ENCODE measurements at places on chromosomes 1 and 21.

- DNase-seq: no peak
Measured at GRCh38 chr1:203926025-203926540, 64.7 kb downstream of the SNRPE start.

DNA sequence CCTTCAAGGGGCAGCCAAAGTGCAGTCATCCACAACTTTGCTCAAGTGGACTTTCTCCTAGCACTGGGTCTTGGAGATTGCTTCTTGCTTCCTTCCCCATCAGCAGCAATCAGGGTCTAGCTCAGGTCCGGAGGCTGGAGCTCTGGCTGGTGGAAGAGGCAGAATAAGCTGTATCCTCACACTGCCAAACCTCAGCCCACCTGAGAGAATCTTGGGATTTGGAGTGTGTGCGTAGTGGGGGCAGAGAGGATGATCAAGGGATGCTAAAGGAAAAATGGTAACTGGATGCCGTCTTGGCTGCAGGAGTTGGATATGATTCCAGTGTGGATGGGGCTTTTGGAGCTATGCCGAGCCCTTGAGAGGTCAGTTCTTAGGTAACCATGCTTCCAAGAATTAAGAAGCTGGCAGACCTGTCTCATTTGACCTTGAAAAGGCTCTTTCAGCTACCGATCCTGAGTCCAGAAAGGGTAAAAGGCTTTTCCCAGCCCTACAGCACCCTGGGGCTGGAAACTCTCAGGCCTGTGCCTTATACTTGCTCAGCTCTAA is 4.5 kb upstream of the NFASC start:
- DNase-seq: no peak

DNA sequence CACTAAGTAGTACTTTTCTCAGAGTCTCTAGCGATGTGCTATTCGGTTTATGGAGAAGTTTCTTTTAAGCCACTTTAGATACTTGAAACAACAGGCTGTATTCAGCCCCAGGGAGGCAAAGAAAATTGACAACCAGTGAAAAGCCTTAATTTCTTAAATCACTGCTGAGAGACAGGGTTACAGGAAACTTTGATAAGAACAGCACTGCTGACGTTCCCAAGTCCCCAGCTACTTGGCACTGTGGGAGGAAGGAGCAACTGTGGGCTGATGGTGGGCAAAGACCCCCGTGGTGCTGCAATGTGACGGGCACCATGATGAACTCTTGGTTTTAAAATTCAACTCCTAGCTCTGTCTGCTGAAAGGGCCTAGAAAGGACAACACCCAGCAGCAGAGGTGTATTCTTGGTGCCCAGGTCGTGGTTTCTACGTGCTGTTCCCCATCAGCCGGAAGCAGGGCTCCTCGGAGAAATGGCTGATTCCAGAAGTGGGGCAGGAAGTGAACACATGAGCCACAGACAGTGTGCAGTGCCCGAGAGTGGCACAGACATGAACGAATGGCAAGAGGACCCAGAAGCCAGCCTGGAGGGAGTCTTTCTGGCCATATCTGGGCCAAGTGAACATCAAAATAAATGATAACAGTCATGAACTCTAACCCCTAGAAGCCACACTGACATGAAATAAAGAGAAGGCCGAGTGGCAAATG is 5.3 kb downstream of the PTTG1IP start:
- DNase-seq: no peak

DNA sequence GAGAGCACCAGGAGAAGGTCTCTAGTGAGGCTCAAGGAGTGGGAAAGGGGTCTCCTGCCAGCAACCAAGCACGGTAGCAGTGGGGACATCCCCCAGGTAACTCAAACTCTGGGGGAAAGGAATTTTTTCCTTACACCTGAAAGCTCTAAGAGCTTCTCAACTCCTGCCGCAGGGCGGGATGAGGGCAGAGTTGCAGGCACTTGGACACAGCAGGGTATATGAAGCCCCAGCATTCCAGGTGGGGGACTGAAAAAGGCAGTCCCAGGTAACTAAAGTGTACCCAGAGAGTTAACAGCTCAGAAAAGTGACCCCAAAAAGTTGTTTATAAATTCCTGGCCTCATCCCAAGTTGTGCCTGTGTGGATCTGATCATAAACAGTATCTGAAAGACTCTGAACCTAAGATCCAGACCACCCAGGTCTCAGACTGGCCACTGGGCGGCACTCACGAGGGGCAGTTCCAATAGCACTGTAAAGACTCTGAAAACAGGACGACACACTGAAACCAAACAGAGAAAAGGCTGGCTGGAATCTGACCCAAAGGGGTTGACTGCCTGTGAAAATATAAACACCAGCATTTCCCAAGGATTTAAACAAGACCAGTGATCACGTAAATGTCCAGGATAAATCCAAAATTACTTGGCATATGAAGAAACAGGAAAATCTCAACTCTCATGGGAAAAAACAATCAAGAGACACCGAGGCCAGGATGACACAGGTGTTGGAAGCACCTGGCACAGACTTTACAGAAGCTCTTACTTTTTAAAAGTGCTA is 47.5 kb downstream of the HSF2BP start:
- no peak for DNase-seq

GRCh38 chr21:15023776-15024175 is 41.0 kb downstream of the NRIP1 start:
- no peak for DNase-seq

DNA sequence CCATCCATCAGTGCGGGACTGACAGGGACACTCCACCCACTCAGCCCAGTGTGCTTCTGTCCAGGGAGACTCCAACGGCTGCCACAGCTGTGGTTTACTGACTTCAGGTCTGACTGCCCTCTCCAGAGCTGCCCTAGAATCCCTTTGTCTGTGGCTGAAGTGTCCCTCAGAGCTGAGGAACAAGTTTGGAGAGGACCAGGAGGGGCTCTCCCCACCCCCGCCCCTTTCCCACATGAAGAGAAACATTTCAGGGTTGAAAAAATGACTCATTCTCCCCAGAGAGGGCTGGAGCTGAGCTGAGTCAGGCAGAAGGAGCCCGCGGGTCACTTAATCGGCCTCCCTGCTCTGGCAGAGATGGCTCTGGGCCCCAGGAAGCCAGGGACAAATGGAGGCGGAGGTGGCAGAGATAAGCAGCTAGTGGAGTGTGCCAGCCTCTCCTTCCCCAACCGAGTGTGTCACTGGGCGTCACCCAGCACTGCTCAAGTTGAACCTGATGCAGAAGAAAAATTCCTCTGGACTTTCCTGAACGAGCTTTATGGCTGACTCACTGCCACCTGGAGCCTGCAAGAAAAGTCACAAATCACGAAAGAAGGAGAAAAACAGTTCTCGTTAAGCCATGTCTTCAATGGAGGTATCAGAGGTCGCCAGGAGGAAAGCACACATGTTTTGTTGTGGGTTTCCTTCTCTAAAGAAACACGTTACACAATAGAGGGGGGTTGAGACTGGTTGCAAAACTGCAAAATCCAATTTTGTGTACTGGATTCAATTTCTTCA is 34.3 kb upstream of the ECE1 start:
- DNase-seq: peak; percentile 61

DNA sequence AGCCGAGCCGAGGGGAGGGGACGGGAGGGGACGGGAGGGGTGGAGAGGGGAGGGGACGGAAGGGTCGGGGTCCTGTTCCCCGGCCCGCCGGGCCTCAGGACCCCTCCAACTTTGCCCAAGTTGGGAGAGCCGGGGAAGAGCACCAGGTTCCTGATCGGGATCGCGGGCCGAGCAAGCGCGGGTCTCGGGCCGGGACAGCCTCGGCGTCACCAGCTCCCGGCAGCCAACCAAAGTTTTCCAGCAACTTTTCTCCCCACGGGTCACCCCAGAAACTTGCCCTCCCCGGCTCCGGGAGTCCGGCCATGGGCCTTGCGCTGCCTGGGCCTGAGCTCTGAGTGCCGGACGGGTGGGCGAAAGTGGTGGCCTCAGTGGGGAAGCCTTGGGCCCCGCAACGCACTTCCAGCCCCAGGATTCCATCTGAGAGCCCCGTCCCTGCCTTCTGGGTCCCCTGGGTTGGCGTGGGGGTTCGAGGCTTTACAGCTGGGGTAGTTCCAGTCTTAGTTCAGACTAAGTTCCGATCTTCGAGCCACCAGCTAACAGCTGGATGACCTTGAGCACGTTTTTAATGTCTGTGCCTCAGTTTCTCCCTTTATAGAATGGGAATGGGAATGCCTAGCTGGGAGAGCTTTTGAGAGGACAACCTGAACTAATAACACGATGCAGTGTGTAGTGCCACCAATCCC is 458 bp downstream of the ZC3H12A start:
- DNase-seq: no peak

DNA sequence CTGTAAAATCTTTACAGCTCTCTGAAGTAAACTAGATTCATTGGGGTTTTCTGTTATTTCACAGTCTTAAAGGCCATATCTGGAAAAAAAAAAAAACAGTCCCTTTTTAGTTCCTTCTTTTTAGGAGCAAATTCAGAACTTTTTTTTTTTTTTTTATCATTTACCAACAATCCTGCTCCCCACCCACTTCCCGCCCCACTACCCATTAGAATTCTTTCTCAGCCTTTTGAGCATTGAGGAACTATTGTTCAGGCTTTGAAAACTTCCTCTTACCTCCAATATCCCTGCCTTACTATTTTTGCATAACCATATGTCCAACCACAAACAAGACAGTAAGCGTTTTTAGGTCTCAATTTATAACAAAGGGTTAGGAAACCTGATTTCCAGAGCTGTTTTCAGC is 330.1 kb downstream of the PLPP3 start:
- no peak for DNase-seq

DNA sequence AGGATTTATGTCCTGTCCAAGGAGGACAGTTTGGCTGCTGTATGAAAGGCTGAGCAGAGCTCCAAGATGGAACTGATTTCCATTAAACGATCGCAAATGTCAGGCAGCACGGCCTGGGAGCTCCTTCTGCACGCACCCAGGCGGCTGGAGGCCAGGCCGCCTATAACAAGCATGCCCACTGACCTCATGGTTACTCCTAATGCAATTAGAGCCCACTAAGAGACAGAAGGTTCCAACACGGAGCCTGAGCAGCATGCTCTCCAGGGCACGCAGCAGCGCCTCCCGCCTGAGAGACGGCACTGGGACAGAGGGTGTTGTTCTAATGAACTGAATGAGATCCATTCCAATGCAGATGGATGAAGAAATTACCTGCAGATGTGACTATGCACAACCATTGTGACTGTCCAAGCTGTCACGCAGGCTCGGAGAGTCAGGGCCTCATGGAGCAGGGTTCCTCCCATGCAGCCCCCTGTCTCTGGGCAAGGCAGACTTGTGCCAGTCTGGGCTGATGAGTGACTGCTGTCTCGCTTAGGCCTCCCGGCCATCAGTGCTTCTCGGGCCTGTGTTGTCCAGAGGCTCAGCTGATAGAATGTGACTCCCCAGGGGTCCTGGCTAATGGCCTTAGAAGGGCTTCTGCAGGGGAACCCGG is 25.2 kb upstream of the CDCA8 start:
- no peak for DNase-seq

- DNase-seq: no peak
Measured at GRCh38 chr1:40868051-40868723, 6.0 kb upstream of the CITED4 start.

DNA sequence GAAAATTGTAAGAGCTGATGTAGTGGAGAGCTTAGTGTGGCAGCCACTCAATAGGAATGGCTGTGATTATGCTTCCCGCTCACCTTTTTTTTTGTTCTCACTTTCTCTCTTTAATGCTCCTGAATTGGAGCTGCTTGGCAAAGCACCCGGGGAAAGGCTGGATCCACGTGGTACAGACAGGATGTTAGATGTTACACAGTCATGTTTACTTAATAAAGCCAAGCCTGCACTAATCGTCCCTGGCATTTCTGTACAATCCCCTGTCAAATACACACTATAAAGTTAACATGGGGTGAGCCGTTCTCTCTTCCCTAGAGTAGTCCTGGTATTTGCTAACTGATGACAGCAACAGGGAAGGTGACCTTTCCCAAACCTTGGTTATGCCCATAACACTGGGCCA is 187.8 kb downstream of the ZSCAN20 start:
- DNase-seq: no peak

DNA sequence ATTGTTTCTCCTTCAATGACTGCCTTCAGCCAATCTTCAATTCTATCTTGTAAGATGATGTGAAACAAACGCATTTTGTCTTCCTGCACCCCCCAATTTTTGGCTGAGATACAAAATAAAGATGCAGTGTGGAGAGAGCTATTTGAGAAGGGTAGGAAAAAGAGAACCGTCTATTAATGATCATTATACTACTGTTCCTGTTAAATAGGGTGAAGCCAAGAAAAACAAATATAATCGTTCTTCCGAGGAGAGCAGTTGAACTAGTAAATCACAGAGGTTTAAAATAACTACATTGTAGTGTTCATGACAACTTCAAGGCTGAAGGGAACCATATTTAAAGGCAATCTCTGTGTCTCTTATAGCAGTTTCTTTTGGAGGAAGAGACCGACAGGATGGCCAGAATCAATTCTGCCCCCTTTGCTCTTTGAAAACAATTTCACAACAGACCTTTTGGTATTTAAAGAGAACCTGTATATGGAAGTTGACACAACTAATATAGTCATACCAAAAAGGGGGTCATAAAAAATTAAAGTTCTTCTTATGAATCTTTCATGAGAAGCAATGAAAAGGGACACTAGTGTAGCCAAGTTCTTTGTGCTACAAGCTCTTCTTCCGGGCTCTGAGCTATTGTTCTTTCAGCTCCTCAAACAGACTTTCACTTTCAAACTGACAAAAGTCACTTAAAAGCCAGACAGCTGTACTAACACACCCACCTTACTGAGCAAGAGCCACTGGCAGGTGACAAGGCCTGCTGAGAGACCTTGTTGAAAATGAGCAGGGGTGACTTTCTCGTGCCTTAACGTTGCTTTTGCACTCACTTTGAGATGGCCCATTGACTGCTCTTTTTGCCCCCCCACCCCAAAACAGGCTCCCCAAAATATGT is 30.9 kb downstream of the PROX1 start:
- no peak for DNase-seq

DNA sequence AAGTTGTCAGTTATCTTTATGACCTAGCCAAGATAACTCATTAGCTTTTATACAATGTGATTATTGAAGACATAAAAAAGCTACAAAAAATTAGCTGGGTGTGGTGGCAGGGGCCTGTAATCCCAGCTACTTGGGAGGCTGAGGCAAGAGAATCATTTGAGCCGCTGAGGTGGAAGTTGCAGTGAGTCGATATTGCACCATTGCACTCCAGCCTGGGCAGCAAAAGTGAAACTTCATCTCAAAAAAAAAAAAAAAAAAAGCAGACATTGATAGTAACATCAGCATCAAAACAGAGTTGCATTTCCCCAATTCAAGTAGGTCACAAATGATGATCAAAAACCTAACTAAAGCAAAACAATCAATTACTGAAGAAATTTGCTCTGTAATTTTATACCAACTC is 191.4 kb downstream of the PTGER3 start:
- DNase-seq: no peak

- DNase-seq: no peak
Measured at GRCh38 chr1:9039761-9040658, 13.8 kb upstream of the SLC2A7 start.

GRCh38 chr1:26702680-26703038 is 6.8 kb downstream of the ARID1A start:
- no peak for DNase-seq

- DNase-seq: no peak
Measured at GRCh38 chr1:219430419-219430818, 182.5 kb downstream of the ZC3H11B start.

- no peak for DNase-seq
Measured at GRCh38 chr21:32909393-32909792, 116.3 kb upstream of the OLIG2 start.
